ENCODE measurements at places on chromosomes 16 and 17.

- no peak for DNase-seq
Measured at GRCh38 chr17:61245706-61246135, 153.9 kb upstream of the TBX2 start.

- DNase-seq, result no peak
Measured at GRCh38 chr17:17059301-17059890, 17.1 kb downstream of the MPRIP start.

DNA sequence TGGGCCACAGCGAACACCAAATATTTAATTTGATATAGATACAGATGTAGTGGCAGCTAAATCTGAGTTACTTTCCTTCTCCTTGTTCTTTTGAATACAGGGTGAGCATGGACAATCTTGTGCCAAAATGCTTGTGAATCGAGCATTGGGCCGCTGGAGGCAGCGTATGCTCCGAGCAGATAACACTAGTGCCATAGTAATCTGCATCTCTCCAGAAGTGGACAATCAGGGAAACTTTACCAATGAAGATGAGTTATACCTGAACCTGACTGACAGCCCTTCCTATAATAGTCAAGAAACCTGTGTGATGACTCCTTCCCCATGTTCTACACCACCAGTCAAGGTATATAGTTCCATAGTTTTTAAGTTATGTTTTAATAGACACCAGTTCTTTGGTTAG is 21.2 kb upstream of the BCAS3 start:
- DNase-seq, result no peak

GRCh38 chr16:47374629-47375028 is 86.2 kb downstream of the ITFG1 start:
- DNase-seq, result no peak

GRCh38 chr16:50297301-50298074 is 31.1 kb downstream of the ADCY7 start:
- DNase-seq, result no peak

GRCh38 chr16:89187770-89188392 is 12.5 kb downstream of the SLC22A31 start:
- DNase-seq, result no peak

- DNase-seq, result no peak
Measured at GRCh38 chr16:5642011-5642410, 544.4 kb upstream of the EEF2KMT start.

DNA sequence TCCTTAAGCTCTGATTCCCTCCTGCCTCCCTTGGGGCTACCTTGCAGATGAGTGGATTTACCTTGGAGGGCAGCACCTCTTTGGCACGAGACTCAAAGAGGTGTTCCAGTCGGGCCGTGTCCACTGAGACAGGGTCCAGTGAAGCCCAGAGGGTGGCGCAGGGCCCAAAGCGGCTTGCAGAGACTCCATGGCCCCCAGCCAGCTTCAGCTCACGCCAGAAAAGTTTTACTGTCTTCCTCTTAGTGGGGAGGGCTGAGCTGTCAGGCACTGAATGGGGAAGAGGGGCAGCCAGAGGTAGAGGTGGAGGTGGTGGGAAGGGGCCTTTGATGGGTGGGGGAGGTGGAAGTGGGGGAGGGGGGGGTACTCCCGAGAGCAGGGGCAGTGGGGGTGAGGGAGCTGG is 6.7 kb downstream of the TMEM208 start:
- DNase-seq, result no peak

DNA sequence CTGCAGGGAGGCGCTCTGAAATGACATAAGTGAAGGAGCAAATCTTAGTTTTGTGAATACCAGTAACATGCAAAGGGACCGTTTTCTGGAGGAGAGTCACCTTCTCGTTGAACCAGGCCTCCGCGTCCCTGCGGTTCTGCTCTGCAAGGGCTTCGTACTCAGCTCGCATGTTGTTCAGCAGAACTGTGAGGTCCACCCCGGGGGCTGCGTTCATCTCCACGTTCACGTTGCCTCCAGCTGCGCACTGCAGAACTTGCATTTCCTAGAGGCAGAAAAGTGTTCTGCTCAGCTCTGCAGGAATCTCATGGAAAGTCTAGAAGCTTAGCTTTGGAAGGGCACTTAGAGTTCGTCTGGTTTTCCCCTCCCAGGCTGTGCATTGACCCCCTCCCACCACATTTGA is 4.1 kb downstream of the KRT25 start:
- DNase-seq, result no peak

DNA sequence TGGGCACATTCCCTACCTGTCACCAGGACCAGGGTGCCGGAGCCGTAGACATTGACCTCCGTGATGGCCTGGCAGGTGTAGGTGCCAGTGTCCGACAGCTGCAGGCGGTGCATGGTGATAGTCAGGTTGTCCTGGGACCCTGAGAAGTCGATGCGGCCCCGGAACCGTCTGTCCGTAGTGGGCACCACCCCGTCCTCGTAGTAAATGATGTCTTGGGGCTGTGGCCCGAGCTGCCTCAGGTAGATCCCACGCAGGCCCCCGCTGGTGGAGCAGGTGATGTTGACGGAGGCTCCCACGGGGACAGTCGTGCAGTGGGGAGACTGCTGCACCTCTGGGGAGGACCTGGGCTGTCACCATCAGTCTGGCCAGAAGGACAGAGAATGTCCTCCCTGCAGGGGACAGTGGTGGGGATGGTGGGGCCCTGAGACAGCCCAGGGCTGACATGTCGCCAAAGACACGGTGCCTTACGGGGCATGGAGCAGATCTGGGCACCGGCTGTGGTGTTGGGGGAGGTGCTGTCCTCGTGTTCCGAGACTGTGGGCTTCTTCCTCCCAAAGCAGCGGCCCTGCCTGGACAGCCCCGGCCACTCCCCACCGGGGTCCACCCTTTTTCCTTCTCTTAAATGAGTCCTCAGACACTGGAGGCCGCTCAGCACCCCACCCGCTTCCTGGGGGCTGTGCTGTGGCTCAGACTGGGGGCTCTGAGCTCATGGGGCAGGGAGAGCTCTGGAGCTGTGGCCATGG is 586 bp downstream of the CD7 start:
- no peak for DNase-seq

- DNase-seq, result no peak
Measured at GRCh38 chr16:84761448-84762368, 58.1 kb upstream of the CRISPLD2 start.

- no peak for DNase-seq
Measured at GRCh38 chr17:48843187-48843900, 12.5 kb downstream of the CALCOCO2 start.

- DNase-seq, result peak; percentile 73
Measured at GRCh38 chr17:48100591-48101011, 677 bp downstream of the CBX1 start.

DNA sequence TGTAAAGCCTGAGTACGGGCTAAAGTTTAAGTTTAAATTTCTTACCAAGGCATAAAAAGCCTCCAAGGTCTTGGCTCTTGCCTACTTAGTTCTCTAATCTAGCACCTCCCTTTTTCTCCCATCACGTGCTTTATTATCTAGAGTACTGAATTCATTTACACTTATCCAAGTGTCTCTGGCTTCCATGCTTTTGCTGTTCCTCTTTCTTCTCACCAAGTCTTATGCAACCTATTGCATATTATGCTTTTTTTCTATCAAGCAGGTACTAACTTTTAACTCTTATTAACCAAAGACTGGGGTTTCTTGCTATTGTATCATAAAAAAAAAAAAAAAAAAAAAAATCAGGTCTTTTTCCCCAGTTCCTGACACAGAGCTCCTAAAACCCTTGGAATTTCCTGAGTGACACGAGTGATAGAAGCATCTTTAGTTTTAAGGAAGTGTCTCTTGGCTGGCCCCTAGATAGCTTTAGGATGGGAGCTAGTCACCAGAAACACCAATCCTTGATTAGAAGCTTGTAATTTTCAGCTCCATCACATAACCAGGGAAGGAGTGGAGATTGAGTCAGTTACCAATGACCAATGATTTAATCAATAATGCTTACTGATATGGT is 44.9 kb downstream of the SSH2 start:
- no peak for DNase-seq
